ENCODE measurements at places on chromosomes 2 and 18.

DNA sequence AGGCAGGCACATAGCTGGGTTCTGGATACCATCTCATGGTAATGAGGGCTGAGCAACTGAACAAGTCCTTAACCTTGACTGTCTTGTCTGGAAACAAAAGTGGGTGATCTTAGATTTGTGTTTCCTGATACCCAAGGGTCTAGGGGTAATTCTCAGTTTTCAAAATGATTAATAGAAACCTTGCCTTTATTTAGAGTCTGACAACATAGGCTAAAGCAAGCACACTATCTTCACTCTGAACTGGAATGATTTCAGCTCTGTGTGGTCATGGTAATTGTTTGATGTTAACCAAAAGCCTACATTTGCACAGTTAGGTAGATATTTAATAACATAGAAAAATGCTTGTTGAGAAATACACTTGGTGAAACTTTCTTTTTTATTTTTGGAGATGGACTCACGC is 6.8 kb upstream of the LAMA3 start:
- no peak for DNase-seq

DNA sequence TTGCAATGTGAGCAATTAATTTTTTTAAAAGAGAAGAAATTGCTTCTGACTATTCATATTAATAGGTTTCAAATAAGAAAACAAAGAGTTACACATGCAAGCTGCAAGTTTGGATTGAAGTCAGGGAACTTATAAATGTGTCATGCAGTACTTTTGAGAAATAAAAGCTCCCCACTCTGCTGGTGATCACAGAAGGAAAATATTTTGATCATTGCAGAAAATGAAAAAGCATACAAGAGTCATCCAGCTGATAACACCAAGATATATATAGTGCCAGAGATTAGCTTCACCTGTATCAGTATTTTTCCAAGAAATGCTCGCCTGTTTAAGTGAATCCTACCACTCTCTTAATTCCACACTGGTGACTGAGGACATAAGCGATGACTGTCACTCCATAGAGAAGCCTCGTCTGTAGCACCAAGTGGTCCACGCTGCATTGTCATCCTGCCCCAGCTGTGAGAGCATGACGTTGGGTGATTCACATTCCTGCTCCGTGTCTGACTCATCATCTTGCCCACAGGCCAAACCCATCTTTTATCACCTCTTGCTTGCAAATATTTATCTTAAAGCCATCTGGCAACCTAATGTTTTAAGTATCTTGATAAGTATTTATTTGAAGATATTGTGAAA is 178.0 kb downstream of the ASXL3 start:
- no peak for DNase-seq

DNA sequence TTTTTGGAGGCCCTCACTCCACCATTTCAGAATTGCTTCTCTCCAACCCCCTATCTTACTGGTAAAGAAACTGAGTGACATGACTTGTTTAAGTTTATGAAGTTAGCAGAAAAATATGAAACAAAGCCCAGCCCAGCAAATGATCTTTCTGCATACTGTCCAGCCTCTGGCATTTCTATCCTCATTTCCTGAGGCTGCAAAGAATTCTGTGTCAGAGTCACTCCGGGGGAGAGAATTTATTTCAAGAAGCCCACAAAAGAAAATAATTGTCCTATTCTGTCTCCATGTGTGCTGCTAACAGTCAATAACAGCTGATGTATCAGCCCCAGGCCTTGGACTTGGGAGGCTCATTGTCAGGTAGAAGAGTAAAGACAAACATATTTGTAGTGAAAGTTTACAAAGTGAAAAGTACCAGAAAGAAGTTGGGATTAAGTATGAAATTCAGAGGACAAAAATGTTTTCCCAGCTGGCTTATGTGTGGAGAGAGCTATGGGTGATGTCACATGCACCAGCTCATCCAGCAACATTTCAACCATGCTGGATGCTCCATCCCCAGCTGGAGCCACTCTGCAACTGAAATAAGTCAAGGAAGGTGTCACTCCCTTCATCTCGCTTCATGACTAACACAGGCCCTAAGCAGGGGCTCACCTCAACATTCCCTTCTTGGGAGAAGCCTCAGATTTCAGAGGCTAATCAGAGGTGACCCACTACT is 42.3 kb downstream of the TRABD2A start:
- no peak for DNase-seq

DNA sequence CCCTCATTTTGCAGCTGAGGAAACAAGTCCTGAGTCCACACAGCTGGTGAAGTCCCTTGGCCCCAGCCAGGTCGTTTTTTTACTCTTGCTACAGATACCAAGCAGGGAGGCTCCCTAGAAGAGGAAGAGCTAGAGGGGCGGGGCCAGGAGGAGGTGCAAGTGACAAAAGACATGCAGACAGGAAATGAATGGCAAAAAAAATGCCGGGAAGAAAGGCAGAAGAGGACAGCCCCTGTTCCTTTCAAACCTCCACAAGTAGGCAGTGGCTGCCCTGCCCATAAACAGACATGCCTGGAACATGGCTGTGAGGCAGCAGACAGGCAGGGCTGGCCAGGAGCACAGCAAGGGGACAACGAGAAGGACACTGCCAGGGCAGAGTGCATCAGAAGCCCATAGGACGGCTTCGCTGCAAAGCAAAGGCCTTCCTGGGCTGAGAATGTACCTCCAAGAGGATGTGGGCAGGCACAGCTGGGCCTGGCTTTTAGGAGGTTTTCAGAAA is 108.7 kb downstream of the ZBTB7C start:
- no peak for DNase-seq

GRCh38 chr2:170965446-170966225 is 36.6 kb downstream of the GORASP2 start:
- DNase-seq, result no peak

- DNase-seq, result no peak
Measured at GRCh38 chr18:23890589-23890988, 124.0 kb upstream of the TTC39C start.

GRCh38 chr2:21256006-21256405 is 132.2 kb downstream of the TDRD15 start:
- peak; percentile 47 for DNase-seq

DNA sequence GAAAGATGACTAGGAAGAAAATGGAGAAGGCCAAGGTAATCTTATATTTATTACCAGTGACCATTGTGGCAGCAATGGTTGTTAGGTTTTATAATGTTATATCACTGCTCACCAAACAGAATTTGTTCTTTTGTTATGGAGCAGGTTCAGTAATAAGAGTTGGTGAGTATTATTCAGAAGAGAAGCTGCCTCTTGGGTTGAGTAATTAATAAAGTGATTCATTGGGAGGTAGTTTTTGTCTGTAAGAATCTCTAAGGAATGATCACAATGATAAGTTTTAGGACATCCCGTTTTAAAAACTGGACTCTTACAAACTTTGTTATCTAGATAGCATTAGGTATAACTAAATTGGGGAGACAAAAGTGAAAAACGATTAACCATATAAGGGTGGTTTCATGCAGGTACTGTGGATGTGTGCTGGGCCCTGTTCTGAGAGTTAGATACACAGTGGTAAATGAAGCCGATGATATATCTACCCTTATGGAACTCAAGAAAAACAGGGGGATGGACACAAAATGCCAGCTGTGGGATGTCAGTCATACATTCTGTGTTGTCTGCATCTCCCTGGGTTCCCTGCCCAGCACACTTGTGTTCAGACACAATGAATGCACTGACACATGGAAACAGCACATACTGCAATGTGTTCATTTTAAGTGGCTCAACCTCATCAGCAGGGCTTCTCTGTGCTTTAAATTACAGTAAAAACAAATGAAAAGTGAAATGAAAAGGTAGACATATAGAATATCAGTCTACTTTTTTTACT is 7.5 kb downstream of the MAP4K4 start:
- DNase-seq, result no peak

DNA sequence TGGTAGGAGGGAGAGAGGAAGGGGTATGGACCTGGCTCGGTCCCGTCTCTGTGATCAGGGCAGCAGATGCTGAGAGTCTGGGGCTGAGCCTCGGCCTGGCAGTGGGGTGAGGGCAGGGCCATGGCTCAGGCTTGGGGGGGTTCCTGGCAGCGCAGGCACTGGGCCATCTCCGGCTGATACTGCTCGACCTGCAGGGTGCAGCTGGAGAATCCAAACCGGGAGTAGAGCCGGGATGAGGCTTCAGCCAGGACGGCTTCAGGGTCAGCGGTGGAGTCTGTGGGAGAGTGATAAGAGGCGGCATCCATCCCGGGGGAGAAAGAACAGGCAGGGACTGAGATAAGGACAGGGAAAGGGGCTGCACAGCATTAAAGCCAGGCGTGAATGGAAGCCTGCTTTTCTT is 7.7 kb downstream of the SLC30A3 start:
- DNase-seq, result peak; percentile 81

DNA sequence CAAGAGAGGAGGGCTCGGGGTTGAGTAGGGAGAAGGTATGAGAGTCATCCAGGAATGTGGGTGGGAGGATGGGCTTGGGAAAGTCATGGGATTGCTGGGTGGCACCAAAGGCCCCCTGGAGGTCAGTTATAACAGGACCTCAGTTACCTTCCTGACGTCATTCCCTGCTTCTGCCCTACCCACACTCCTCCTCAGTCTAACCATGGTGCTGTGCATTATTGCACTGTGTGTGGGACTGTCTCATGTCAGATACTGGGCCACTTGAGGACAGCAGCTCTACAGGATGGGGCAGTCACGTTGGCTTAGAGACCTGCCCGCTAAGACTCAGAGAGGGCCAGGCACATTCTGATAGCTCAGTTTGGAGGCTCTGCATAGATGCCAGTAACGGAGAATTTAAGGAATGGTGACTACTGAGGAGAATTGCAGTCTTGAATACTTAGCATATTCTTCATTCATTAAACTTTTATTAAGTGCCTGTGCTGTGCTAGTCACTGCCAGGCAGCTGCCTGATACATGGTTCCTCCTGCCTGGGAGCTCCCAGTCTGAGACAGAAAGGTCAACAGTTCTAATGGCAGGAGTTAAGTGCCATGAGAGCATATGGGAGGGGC is 90.5 kb downstream of the LAMA3 start:
- no peak for DNase-seq

GRCh38 chr2:66573416-66573815 is 138.5 kb downstream of the MEIS1 start:
- no peak for DNase-seq

DNA sequence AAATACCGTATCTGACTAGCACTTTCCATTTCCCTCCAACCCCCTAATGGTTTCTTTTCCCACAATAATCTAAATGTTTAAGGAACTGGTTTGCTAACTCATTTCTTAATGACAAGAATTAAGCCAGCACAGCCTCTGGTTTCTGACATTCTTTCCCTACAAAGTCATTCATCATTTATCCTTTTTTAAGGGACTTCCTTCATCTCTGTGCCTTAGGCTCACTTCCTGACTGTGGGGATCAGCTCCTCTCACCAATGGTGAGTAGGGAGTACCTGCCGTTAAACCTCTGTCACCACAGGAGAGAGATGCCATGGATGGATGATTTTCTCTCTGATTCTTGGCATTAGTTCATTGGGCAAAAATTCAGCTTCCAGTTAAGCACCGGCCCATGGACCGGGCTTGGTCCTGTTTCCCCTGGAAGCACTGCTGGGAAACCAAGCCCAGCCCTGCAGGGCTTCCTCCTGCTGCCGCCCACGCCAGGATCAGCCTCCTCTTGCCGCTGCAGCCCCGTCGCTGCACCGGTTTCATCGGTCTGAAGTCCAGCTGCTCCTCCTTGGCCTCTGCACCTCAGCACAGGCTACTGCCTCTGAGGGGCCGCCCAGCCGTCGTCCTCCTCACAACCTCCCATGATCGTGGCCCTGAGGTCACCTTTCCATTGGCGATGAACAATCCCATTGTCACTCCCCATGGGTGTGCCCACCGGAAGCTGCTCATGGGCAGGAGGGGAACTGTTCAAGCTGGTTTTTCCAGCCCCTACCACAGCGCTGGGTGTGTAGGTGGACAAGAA is 64.0 kb upstream of the ZNF516 start:
- no peak for DNase-seq

DNA sequence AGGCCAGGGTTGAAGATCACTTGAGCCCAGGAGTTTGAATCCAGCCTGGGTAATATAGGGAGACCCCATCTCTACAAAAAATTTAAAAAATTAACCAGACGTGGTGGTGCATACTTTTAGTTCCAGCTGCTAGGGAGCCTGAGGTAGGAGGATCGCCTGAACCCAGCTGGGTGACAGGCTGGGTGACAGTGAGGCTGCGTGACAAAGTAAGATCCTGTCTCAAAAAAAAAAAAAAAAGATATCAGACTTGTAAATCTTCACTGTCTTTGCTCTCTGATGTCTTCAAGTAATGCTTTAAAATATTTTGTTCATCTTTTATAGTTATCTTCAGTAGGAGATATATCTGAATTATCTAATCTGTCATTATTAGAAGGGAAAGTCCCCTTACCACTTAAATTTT is 10.5 kb downstream of the CAMKMT start:
- DNase-seq, result no peak

- no peak for DNase-seq
Measured at GRCh38 chr2:178825183-178825582, 18.0 kb upstream of the TTN start.

DNA sequence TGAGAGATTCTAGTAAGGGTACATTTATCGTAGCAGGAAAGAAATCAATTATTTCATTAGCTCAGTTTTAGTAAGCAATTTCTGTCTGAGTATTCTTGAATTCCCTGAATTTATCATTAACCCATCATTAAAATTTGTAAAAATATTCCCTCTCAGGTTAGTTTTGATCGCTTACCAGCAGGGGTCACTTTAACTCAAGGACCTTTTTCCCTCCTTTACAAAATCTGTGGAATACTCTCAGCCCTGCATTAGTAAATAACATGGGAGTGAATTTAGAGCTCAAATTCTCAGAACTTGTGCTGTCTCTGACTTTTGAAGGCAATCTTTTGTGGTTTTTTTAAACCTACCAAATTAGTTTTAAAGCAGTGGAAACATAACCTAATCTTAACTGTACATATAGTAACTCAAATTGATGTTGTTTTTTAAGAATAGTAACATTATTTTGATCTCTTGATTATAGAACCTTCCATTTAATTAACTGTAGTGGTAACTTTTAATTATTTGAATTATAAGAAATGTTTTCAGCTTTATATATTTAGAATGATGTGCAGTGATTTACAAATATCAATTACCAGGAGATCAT is 97.2 kb downstream of the AGPS start:
- peak; percentile 23 for DNase-seq

GRCh38 chr18:27014841-27015240 is 149.3 kb upstream of the AQP4 start:
- DNase-seq, result no peak

- DNase-seq, result no peak
Measured at GRCh38 chr18:44458777-44459176, 221.9 kb upstream of the SETBP1 start.
